ENCODE measurements at places on chromosomes 7 and 10.

DNA sequence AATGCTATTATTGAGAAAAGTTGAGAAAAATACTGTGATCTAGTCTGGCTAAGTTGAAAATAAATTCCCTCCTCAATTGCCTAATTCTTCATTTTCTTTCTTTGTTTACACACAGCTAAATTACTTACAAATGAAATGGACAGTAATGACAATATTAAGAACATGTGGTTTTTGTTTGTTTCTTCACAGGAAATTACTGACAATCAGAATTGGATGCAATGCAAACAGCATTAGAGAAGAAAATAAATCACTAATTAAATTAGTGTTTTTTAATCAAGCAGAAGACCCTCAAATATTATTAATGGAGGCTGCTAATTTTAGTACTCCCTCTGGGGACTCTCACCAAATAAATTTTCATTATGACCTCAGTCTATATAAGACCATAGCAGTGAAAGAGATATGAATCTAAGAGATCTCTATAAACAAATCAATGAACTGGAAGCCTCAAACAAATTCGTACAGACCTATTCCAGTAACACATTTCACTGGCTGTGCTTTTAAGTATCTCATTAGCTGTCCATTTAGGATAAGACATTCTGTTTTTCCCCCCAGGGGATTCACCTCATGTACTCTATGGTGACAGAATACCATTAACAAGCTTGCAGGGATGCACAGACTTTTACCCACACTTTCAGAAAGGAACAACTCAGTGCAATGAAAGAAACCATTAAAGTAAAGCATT is 202.0 kb upstream of the DGKB start:
- no peak for DNase-seq

DNA sequence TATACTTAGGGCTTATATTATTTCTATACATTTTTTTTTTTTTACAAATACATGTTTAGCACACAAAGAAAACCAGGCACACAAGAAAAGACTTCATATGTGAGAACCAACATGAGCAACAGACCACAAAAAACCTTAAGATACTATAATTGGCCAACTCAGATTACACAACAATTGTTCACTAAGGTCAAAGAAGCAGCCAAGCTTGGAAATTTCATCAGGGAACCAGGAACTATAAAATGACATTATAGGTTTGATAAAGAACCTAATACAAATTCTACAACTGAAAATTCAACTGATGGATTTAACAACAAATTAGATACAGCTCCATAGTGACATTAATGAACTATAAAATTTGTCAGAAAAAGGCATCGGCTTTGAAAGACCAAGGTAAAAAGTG is 4.4 kb upstream of the LUC7L2 start:
- no peak for DNase-seq

DNA sequence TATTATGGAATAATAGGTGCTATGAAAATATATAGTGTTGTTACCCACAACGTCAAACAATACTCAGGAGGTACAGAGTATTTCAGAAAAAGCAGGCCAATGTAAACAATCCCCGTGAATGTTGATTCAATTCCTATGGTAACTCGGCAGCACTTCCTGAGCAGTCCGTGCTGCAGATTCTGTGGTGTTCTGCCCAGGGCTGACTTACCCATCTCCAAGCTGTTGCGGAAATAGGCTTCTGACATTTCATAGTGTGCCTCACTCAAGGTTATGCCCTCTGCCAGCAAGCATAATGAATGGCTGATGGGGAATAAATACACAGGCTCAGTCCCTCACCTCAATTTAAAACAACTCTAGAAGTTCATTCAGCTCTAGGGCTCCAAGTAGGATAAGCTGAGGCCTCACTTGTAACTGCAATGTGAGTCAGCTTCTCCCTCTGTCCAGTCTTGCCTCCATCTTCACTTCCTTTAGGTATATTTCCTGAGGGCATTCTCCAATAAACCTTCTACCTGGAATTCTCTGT is 177.6 kb downstream of the GNAI1 start:
- DNase-seq: no peak

- DNase-seq: no peak
These were observed 291.7 kb upstream of the NPVF start for GRCh38 chr7:25520017-25520416.

GRCh38 chr10:25130906-25131305 is 43.9 kb upstream of the GPR158 start:
- DNase-seq: no peak

- DNase-seq: no peak
These were observed 886.7 kb upstream of the SORCS1 start for GRCh38 chr10:108051218-108051617.

DNA sequence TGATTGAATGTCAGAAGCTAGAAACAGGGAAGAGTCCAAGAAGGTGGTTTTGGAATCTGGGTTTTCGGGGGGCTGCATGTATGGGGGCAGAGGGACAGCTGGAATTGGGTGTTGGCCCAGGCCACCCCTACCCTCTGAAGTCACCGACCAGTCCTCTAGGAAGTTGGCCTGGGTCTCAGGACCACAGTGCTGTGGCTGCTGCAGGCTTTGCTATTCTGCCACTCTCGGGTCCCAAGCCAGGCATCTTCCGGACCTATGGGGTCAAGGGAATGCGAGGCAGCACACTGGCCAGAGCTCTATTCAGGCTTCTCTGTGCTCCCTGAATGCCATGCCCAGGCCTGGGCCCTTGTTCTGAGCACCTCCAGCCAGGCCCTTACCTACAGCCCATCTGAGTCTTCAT is 13.2 kb downstream of the FGF8 start:
- DNase-seq: no peak

DNA sequence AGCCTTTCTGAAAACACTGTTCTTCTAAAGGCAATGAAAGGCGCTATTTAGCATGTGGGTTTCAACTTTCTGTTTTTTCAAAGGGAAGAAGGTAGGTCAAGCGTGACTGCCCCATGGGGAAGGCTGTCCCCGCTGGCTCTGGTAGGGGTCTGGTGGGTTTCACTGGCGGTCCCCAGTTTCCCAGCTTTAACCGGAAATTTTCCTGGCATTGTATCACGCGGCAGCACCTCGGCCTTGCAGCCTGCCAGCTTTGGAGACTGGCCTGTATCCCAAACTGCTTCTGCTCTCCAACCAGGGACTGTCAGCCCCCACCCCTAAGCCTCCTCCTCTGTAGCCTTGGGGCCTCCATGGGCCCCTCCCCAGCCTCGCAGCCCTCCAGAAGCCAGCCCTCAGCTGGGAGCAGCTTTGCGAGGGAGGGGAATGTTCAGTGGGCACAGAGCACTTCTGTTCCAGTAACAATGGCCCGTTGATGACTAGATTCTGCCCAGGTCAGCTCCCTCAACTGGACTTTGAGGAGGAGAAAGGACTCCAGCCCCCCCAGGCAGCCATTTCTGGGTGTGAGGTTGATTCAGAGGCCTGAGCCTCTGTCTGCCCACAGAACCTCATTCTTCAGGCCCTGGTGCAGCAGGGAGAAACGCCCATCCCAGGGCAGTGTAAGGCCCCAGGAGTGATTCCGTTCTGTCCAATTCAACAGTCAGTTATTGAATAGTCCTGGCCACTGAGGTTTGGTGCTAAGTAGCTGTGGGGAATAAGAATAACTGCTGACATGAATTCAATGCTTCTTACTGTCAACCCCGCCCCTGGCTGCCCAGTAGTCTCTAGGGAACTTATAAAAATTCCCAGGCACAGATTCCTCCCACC is 17.1 kb downstream of the CHST3 start:
- no peak for DNase-seq

DNA sequence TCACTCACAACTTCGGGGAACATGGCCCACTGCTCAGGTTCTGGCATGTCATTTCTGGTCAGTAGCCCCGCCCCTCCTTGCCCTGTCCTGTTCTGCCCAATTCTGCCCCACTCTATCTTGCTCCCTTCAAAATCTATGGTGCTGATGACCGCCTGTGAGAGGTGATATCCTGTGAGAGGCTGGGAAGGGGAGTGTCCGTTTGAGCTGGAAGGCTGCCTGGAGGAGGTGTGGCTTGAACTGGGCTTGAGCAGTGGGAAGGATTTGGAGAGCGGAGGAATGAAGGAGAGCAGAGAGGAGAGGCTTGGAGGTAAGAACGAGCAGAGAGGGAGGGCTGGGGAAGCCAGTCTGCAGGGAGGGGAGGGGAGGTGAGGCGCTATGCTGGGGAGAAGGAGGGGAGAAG is 145.3 kb downstream of the RPS24 start:
- DNase-seq: no peak

GRCh38 chr10:91614225-91614624 is 18.6 kb downstream of the PPP1R3C start:
- no peak for DNase-seq

GRCh38 chr10:124693801-124694416 is 50.3 kb downstream of the FAM53B start:
- DNase-seq: no peak

DNA sequence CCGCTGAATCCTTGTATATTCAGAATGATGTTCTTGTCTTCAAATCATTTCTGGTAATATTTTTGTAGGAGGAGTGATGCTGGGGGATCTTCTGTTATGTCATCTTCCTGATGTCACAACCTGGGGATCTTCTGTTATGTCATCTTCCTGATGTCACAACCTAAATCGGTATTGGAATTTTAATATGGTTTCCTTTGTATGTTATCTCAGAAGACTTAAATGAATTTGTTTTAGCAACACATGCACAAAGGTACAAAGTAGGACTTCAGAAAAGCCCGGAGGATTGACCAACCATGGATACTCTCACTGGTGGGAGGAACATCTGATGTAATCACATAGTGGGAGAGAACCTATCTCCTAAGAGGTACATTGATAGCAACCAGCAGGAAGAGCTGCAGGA is 9.1 kb upstream of the AOAH start:
- no peak for DNase-seq

GRCh38 chr7:117283371-117283770 is 39.5 kb downstream of the WNT2 start:
- no peak for DNase-seq

DNA sequence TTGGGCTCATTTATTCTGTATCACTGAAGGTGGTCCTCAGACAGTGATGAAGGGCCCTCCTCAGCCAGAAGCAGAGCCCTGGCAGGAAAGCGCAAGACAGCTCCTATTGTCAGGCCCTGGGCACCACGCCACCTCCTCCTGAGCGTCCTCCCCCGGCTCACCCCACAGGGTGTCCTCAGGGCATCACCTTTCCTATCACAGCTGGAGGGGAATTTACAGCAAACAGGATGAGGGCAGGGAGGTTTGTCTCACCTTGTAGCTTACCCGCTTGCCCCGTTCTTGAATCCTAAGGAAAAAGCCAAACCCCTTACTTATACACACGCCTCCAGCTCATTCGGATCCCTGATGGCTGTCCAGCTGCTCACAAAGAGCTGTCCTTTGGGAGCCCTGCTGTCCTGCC is 50.2 kb upstream of the LANCL2 start:
- no peak for DNase-seq

DNA sequence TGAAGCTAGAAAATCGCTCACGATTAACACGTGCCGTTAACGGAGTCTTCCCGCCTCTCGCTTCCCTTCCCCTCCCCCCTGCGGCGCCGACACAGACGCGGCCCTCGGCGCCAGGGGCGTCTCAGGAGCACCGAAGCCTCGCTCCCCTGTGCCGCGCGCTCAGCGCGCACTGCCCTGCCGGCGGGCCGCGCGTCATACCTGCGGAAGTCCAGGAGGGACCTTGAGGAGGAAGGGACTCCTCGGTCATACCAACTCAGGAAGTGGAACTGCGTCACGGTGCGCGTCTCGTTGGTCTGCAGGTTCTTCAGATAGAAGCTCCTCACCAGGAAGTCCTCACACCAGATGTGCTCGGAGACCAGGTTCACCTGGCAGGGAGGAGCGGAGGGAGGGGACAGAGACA is 239.6 kb downstream of the DNAJB6 start:
- no peak for DNase-seq

DNA sequence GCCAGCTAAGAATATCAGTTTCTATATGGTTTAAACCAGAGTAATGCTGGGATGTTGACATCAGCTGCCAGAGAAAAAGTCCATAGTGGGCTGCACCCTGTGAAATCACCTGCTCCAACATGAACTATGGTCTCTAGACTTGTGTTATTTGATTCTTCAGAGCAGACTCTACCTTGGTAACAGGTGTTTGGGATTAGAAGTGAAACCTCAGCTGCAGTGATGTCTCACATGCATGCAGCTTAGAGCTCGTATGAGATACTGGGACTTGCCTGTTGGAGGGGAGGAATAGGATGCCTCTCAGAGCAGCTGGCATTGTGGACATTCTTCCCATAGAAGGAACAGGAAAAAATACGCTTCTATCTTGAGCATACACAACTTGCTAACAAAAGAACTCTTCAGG is 287.1 kb upstream of the CSTF2T start:
- DNase-seq: no peak

DNA sequence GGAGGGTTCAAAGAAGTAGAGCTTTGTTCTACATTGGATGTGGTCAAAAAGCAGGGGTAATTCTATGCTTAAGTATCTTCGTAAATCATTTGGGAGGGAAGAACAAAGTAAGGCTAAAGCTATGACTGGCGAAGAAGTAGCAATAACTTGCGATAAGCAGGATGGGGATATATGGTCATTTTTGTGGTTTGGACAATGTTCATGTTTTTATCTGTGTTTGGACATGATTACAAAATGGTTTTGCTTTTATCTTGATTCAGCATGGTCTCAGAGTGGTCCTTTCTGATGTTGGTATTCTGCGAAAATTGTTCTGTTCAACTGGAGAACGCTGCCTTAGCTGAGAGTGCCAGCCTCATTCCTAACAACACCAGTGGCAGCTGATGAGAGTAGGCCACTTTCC is 208.8 kb downstream of the SEMA3A start:
- DNase-seq: no peak

- no peak for DNase-seq
These were observed 38.6 kb downstream of the MPLKIP start for GRCh38 chr7:40095695-40096327.

GRCh38 chr10:6833458-6834011 is 253.5 kb upstream of the PRKCQ start:
- DNase-seq: no peak

DNA sequence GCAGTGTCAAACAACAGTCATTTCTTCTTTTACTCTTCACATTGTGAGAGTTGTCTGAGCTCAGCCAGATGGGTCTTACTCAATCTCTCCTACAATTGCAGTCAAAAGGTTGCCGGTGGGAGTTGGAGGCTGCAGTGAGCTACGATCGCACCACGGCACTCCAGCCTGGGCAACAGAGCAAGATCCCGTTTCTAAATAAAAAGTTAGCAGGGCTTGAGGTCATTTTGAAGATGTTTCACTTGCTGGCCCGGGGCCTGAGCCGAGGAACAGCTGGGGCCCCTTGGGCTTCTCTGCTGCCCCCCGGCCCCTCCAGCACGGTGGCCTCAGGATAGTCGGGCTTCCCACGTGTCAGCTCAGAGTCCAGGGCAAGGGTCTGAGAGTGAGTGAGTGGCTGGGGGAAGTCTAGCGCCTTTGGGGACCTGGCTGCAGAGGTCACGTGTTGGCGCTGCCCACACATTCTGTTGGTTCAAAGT is 40.4 kb downstream of the GTF2IRD1 start:
- no peak for DNase-seq

GRCh38 chr7:36070230-36070629 is 82.8 kb upstream of the EEPD1 start:
- no peak for DNase-seq

Measured in tibial nerve (tissue), 4 donors.